ENCODE measurements at places on chromosomes 1 and 21.
A peak's percentile ranks its signal among the peaks of the same experiment; 100 is the strongest.

GRCh38 chr1:163820766-163821165, 499.0 kb downstream of the NUF2 start:
- no peak for DNase-seq

DNA sequence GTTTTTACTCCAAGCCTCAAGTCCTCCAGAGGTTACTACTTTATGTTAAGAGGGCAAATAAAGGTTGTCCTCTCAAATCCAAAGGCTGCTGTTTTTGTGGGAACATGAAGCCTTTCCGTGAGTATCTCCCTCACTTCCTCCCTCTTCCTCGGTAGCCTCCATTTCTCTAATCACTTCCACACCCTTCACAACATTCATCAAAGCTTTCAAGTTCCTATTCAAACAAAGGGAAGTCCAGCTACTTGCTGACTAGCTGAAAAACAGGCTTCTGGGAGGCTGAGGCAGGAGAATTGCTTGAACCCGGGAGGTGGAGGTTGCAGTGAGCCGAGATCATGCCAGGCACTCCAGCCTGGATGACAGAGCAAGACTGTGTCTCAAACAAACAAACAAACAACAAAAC, 6.6 kb upstream of the CD48 start:
- no peak for DNase-seq

DNA sequence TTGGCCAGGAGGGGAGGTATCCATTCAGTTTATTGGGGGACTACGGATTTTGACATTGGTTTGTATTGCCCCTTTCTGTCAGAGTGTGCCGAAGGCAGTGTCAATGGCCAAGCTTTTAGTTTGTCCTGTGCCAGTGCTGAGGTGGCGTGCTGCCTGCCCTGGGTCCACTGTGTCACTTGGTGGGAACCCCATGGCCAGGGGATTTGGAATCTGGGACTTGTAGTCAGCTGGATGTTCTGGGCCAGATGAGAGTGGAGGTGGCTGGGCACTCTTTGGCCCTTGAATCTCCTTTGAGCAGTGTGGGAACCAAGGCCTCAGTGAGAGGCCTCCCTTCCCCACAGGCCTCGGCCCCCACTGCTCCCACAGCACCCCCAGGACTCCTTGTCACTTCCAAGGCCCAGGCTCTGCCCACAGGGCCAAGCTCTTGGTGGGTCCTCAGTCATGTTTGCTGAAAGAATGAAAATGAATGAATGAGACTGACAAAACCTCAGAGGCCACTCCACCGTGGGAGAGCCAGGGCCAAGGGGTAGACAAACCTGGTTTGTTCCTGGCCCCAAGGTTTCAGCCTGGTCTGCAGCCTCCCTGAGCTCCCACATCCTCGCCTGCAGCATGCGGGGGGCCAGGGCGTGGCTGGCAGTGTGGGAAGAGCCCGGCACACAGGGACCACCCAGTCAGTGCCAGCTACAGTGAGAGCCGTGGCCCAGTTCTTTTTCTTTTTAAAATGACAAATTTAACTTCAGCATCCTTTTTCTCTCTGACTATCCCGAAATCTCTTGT, 412.2 kb downstream of the MATN1 start:
- no peak for DNase-seq

DNA sequence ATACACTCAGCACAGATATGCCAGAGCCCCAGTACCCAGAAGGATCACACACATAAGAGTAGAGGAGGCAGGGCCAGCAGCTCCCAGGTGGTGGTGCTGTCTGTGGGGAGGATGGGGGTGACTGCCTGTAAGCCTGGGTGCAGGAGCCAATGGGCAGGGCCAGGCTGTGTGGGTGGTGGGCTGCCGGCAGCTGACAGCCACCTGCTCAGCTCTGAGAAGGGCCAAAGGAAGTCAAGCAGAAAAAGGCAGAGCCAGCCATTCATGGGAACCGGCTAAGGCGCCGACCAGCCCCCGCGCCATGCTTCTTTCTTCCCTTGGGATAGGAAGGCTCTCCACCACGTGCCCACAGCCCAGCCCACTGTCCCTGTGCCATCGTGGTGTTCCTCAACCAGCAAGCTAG, 14.1 kb downstream of the PIK3C2B start:
- no peak for DNase-seq

DNA sequence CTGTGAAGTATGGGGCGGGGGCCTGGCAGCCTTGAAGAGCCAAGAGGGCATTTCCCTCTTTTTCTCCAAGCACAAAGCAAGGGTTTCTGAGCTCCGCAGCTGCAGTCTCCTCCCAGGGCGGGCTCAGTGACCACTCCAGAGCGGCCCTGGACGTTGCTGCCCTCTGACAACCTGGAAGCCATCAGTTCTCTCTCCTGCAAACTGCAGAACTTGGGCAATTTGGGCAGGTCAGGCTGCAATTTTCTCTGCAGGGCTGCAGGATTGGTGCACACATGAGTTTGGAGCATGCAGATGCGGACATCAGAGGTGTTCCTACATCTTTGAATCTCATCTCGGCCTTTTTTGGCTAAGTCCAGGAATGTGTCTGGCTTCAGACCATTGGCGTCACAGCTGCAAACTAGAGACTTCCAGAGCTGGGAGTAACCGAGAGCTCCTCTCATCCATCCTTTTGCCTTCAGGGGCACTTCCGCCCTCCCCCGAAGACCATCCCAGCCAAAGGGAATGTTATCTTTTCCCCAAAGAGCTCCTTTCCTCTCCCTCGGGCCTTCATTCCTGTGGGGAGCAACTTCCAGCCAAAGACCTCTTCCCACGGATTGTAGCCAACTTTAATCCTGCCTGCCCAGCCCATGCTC, 139.6 kb upstream of the WNT4 start:
- no peak for DNase-seq

DNA sequence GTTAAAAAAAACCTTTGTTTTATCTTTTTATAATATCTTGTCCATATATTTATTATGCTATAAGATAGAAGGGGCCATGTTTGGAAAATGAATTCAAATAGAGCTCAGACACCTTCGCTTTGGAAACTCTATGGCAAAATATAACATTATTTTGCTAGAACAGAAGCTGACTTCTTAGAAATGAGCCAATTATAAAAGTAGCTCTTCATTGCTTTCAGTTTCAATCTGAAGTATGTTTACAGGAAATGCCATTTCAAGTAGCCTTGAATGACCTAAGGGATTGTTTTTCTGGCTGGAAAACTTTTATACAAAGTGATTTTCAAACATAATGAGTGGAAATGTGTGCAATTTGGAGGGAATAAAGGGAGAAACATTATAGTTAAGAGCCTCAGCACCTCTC, 37.8 kb upstream of the GBP5 start:
- no peak for DNase-seq

DNA sequence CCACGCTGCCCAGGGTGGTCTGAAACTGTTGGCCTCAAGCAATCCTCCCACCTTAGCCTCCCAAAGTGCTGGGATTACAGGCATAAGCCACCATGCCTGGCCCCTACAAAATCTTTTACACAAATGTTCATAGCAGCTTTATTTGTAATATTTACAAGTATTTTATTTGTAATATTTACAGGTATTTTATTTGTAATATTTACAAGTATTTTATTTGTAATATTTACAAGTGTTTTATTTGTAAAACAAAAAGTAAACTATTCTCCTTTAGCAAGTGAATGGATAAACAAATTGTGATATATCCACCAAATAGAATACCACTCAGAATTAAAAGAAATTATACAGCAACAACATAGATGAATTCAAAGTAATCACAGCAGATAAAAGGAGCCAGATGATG, 11.4 kb upstream of the FNBP1L start:
- DNase-seq, result no peak

DNA sequence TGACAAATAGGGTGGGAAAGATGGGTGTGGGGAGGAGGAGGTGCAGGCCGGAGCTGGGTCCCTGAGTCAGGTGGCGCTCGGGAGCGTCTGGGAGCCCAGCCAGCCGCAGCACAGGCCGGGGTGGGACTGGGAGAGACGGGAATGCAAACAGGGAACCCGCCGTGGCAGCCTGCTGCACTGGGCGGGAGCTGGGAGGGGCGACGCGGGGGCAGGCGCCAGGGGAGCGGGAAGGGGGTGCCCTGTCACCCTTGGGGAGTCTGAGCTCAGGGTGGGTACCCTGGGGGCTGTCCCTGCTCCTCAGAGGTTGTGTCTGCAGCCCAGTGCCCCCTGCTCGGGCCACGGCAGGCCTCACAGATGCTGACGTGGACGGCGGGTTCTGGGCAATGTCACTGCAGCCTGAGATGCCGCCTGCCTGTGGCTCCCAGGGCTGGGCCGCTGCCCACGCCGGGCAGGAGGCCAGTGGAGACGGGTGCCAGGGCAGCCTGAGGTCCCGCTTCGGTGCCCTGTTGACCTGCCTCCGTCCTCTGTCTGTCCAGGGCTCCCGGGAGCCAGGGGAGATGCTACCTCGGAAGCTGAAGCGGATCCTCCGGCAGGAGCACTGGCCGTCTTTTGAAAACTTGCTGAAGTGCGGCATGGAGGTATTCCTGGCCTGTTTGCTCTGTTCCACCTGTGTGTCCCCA, 16.6 kb upstream of the LRRC3 start:
- DNase-seq, result no peak

DNA sequence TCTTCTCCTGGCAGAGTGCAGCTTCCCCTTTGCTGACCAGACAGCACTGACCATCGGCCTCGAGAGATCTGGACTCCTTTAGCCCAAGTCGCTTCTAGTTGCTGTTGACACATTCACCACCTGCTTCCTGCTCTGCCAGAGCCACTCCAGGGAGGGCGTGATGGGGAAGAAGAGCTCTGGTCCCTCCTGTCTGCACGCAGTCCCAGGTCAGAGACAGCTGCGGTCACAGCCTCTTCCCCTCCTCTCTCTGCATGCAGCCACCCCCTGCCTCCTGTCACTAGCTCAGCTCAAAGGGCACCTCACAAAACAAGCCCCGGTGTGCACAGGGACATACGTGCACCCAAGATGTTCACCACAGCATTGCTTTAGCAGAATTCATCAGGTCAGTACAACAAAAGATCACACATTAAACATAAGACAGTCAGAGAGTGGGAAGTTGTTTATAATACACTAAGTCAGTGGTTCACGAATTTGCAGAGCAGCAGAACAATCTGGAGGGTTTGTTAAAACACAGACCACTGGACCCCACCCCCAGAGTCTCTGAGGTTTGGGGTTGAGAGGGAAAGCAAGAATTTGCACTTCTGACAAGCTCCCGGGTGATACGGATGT, 132.9 kb downstream of the SYF2 start:
- no peak for DNase-seq

DNA sequence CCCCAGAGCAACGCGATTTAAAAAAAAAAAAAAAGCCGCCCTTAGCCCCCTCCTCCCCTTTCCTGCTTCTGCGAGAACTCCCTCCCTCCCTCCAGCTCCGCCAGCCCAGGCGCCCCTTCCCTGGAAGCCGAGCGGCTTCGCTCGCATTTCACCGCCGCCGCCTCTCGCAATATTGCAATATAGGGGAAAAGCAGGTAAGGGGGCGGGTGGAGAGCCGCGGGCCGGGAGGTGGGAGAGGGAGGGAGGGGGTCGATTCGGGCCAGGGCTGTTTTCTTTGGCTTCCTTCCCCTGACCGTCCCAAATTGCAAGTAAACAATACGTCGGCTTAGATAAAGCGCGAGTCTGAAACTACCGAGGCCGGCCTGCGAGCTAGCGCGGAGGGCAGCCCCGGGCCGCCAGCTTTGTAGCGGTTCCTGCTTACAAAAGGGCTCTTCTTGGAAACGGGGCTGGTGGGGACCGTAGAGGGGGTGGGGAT, 408 bp downstream of the LMO4 start:
- DNase-seq, result peak; percentile 23

DNA sequence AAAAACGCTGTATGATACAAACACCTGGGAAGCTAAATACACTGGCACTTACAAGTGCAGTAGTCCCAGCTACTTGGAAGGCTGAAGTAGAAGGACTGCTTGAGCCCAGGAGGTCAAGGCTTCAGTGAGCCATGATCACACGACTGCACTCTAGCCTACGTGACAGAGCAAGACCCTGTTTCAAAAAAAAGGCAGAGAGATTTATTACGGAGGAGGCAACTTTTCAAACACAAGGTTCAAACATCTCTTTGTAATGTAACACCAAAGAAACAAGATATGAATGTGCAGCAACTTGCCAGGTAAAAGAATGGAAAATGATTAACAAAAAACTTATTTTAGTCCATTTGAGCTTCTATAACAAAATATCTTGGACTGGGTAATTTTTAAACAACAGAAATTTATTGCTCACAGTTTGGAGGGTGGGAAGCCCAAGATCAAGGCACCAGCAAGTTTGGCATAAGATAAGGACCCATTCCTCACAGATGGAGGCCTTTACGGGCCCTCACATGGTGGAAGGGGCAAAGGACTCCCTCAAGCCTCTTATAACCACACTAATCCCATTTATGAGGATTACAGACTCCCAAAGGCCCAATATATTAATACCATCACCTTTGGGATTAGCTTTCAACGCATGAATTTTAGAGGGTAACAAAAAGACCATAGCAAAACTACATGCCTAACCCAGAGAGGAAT, 73.3 kb downstream of the EVI5 start:
- DNase-seq, result no peak

DNA sequence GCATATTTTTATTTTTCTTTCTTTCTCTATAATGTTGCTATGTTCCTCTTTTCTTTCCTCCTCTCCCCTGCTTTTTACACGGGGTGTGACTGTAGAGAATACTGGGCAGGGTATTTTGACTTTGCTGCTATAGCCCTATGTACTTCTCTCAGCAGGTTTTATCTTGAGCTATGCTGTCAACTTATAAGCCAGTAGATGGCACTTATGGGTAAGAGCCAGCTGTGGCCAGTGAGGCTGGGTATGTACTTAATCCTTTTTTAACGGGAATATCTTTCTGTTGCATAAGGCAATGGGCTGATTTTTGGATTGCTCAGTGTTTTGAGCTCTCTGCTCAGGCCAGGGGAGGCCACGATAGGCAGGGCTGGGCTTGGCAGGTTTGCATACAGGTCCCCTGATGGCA, 99.0 kb downstream of the KCNK2 start:
- DNase-seq, result no peak

- DNase-seq, result peak; percentile 69
Measured at GRCh38 chr1:34268311-34268954, 91.7 kb downstream of the C1orf94 start.

DNA sequence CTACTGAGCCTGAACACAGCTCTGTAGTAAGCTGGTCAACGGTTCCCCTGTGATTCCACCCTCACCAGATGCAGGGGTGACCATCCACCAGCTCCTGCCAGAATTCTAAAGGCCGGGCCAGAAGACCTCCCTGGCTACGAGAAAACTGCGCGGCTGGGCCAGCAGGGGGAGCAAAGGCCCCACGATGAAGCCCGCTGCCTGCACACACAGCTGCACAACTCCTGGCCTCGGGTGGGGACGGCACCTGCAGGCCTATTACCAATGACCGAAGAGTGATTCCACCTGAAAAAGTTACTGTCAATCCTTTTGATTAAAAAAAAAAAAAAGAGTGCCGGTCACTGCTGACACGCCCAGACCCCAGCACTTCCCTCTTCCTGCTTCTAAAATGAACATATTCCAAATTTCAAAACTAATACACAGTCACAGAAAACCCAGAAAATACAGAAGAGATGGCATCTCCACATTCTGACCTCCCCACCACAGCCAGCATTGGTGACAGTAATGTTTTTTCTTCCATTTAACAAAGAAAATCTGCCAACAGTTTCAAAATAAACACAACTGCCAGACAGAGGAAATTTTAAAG, 49.8 kb upstream of the RIPK4 start:
- DNase-seq, result no peak

DNA sequence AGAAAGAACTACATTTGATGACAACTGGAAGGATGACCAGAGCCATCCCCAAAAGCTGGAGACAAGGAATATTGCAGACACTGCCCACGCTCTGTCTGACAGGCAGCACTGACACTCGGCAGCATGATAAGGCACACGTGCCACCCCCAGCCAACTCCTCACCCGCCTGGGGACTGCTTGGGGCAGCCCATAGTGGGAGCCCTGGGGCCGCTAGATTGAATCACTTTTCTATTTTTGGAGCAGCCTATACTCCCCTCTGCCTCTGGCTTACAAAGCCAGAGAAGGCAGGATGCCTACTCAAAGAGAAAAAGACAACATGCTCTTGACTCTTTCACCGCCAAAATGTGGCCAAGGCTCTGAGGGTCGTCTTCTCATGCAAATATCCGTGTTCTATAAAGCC, 1.3 kb downstream of the SMG5 start:
- no peak for DNase-seq

Data from SW 1271 (cell line).